NCI-H1436 (cell line): ENCODE measurements at places on chromosomes 7 and 10.
A peak's percentile ranks its signal among the peaks of the same experiment; 100 is the strongest.

DNA sequence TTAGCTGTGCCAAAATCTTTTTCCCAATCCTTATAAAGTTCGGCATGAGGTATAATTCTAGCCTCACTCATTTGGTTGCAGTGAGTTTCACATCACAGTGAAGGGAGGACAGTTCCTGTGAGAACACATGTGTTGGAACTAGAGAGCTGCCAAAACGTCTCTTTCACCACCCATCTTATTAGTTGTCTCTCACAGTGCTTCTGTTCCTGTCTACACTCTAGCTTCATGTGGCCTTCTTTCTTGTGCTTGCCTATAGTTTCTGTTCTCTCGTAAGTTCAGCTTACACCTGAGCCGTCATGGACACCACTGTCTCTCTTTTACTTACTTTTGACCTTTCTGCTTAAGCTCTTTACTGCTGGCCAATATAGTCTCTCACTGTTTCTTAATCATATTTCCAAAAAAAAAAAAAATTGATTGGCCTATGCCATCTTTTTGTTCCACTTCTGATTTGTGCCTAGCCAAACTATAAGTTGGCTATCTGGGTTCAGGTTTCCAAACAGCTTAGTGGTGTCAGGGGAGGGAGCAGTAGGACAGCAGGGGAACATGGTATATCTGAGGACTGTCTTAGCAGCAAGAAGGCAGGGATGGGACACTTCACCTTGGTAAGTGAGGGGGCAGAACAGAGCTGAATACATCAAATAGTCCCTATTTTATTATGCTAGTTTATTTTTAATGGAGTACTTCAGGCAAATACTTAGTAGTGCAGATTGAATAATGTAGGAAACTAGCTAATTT is 38.0 kb downstream of the ZNRF2 start:
- no peak for DNase-seq

DNA sequence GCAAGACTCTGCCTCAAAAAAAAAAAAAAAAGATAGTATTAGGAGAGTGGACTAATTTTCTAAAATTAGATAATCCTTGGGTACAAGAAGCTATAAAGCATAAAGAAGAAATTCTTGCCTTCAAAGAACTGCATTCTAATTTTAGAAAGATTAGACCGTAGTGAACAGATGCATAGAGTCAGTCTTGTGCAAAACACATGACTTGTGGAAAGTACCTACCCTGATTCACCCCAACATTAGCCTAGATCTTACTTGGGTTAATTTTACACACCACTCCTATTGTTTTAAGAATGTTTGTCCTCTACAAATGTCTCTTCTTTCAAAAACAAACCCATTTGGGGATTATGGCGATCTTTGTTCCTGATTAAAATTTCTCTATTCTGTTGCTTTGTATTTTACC is 38.9 kb upstream of the SP8 start:
- no peak for DNase-seq

DNA sequence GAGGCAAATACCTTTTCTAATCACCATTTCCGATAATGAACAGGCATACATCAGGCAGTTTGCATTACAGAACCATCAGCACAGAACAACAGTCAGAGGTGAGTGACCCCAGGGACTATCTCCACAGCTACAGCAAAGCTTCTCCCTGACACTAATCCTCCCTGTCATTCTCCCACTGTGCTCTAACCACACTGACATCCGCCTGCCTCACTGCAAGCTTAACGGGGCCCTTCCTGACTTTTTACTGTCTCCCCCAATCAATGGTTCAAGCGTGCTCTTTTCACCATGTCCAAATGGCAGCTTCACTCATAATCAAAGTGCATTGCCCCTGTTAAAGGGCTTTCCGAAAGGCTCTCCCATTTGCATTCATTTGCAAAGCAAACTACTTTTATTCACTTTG is 196.3 kb downstream of the DNAJC1 start:
- no peak for DNase-seq

DNA sequence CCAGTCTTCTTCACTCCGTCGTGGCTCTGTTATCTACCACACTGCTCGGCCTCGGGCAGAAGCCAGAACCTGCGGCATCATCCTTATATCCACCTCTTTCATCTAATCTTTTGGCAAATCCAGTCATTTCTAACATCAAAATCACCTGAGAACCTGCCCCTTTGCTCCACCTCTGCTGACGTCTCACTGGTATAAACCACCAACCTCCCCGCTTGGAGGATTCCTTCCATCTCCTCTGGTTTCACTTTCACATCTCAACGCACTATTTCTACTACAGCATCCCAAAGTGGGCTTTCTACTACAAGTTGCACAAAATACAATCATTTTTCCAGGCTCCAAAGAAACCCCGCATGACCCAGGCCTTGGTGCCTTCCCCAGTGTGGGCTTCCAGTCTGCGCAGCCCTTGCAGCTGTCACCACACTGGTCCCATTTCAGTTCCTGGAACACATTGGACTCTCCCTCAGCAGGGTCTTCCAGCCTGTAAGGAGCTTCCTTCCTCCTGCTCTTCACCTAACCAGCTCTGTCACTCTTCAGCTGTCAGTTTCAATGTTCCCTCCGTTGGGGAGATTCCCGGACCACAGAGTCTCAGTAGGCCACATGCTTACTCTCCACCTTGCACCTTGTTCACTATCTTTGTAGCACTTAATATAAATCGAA is 85.0 kb downstream of the PRKCQ start:
- no peak for DNase-seq

GRCh38 chr7:19747740-19748339 is 25.6 kb downstream of the TMEM196 start:
- peak; percentile 42 for DNase-seq

GRCh38 chr10:74529205-74529604 is 297.2 kb upstream of the KAT6B start:
- DNase-seq, result no peak

GRCh38 chr7:128322040-128322643 is 21.6 kb downstream of the RBM28 start:
- DNase-seq, result no peak

GRCh38 chr10:75959912-75960311 is 528.5 kb downstream of the LRMDA start:
- no peak for DNase-seq

DNA sequence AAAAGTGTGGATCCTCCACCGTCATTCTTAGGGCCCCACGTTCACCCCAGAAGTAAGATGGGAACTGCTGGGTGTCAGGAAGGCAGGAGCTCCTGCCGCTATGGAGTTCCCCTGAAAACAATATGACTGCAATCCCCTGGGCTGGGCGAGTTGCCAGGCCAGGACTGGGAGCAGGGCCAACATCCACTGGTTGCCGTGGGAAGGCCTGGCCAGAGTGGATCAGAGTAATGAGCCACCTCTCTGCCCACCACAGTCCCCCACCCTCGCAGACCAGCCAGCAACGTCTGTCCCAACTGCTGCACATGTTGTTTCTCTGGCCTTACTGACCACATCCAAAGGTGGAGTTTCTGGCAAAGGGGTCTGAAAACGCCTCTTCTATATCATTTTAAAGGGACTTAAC is 86.6 kb downstream of the STRA8 start:
- DNase-seq, result no peak

- no peak for DNase-seq
These were observed 99.4 kb downstream of the BTRC start for GRCh38 chr10:101453318-101453717.

- DNase-seq, result peak; percentile 36
These were observed 576 bp upstream of the CSGALNACT2 start for GRCh38 chr10:43137717-43138020.

- DNase-seq, result peak; percentile 81
These were observed 25.2 kb downstream of the GET4 start for GRCh38 chr7:901388-902154.

DNA sequence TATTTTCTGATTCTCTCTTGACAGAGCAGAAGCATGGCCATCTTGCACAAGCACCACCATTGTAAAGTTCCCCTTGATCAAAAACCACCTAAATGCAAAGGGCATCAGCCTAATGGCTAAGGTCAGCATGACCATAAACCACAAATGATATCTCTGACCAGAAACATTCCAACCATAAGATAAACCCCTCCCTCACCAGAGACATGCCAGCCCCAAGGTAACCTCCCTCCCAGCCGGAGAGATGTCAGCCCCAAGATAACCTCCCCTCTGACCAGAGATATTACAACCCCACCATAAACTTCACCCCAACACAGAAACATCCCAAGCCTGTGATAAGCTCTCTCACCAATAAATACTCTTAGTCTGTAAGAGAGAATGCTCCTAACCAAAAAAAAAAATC is 72.1 kb upstream of the CDK1 start:
- DNase-seq, result no peak

DNA sequence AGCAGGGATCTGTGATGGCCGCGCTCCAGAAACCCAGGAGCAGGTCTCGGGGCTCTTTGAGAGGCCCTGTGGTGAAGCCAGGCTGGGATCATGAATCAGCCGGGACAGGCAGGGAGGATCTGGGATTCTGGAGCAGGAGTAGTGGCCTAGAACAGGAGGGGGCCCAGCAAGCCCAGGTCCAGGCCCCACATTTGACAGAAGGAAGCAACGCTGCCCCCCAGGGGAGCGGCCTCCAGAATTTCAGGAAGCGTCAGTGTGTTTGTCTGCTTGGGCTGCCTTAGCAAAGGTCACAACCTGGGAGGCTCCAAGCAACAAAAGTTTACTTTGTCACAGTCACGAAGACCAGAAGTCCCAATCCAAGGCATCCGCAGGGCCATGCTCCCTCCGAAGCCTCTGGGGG is 36.8 kb downstream of the CLRN3 start:
- no peak for DNase-seq

DNA sequence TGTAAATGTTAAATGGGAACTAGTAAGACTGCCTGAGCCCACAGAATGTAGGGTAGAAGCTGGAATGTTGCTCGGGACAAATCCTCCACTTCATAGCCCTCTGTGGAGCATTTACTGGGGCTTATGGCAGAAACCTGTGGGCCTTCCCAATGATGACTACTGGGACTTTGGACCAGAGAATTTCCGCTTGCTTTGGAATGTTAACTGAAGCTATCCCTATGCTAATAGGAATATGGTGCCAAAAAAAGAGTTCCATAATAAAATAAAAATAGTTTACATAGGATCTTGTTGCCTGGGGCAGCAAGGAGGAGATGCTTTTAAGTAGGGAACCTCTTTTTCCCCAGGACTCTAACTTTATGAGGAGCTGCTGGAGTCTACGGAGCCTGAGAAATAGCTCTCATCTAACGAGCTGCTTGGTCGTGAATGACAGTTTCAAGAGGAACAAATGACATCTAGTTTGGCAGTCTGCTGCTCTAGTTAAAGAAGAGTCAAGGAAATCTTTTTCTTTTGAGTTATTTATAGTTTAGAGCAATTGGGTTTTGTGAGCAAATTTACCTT is 5.7 kb upstream of the DYNC2I1 start:
- DNase-seq, result no peak

DNA sequence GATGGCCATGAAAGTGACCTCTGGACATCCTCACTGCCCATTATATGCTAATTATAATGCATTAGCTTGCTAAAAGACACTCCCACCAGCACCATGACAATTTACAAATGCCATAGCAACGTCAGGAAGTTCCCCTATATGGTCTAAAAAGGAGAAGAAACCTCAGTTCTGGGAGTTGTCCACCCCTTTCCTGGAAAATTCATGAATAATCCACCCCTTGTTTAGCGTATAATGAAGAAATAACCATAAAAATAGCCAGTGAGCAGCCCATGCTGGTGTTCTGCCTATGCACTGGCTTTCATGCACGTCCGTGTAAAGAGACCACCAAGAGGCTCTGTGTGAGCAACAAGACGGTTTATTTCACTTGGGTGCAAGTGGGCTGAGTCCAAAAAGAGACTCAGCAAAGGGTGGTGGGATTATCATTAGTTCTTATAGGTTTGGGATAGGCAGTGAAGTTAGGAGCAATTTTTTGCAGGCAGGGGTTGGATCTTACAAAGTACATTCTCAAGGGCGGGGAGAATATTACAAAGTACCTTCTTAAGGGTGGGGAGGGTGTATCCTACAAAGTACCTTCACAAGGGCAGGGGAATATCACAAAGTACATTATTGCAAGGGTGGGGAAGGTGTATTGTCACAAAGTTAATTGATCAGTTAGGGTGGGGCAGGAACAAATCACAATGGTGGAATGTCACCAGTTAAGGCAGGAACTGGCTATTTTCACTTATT is 45.6 kb downstream of the LBX1 start:
- DNase-seq, result no peak

GRCh38 chr7:26369593-26369992 is 77.9 kb downstream of the SNX10 start:
- peak; percentile 56 for DNase-seq

DNA sequence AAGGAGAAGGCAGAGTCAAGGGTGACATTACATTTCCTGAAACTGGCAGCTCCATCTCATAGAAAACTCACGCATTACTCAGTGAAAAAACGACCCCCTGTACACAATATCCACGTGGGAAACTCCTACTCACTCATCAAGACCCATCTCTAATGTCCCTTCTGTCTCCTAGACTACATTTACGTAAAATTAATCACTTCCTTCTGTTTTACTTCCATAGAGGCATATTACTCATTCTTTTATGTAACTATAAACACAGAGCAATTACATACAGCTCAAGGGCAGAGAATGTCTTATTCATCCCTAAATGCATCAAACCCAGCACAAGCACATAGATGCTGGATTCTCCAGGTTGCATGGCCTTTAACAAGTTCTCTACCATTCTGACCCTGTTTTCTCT is 281.8 kb downstream of the KCNMA1 start:
- DNase-seq, result no peak

DNA sequence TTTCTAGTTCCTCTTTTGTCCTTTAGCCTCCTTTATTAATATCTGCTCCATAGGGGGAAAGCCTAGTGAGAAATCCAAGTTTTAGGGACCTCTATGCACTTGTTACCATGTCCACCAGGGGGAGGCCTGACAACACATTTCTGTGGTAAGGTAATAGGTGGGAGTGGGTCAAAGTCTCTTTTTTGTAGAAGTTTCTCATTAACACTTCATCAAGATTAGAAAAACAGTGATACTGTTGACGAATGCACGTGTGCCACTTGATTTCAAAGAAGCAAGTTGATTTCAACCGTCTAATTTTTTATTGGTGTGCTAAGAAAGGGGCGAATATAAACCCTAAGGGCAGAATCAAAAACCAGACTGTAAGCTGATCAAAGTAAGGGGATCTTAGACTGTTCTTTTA is 30.6 kb downstream of the CISD1 start:
- DNase-seq, result peak; percentile 54

- DNase-seq, result no peak
These were observed 664 bp upstream of the UBE3C start for GRCh38 chr7:157138101-157138423.
